ENCODE measurements at places on chromosomes 7 and 10.

DNA sequence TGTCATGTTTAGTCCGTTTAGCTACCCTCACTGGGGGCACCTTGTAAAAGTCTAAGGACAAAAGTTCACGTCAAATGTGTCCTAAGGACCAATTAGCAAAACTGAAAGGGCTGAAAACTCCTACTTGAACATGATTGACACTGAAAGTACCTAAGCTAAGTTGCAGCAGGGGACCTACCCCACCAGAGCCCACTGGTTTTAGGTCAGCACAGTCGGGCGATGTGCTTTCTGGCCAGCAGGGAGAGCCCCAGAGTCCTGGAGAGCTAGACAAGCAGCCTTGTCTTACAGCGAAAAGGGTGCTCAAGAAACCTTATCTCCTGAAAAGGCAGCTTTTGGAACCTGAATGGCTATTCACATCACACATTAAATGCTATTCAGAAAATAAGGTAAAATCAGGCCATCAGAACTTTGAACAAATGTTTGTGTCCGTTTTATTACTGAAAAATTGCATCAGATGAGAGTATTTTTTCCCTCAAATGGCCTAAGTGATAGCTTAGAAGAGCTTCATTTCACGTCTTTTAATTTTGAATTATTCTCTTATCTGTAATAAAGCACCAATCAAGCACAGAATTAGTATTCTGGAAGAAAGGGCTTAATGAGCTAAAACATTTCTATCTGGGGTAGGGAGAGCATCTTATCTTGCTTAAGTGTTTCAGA is 52.2 kb upstream of the MKI67 start:
- DNase-seq = peak; percentile 10

GRCh38 chr10:101145750-101146391 is 14.8 kb downstream of the TLX1 start:
- DNase-seq = no peak

DNA sequence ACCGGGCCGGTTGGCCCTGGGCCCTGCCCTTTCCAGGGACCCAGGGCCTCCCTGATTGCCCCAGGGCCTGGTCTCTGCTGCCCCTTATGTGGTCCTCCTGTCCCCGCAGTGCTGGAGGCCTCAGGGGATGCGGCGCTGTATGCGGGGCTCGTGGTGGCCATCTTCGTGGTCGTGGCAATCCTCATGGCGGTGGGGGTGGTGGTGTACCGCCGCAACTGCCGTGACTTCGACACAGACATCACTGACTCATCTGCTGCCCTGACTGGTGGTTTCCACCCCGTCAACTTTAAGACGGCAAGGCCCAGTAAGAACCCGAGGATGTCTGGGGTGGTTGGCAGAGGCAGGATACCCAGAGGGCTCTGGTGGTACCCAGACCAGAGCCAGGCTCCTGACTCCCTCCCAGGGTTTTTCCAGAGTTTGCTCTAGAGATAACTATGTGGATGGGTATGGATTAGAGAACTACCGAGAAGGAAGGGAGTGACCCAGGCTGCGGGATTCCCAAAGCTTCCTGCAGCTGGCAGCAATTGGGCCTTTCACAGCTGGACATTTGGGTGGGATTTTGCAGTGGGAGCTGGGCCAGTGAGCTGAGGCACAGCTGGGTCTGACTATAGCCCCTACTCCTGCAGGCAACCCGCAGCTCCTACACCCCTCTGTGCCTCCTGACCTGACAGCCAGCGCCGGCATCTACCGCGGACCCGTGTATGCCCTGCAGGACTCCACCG is 28.1 kb upstream of the SLC29A3 start:
- DNase-seq = no peak

- DNase-seq = no peak
These were observed 4.6 kb downstream of the HABP2 start for GRCh38 chr10:113557424-113557862.

GRCh38 chr7:149414171-149414570 is 46.7 kb downstream of the ZNF777 start:
- no peak for DNase-seq

DNA sequence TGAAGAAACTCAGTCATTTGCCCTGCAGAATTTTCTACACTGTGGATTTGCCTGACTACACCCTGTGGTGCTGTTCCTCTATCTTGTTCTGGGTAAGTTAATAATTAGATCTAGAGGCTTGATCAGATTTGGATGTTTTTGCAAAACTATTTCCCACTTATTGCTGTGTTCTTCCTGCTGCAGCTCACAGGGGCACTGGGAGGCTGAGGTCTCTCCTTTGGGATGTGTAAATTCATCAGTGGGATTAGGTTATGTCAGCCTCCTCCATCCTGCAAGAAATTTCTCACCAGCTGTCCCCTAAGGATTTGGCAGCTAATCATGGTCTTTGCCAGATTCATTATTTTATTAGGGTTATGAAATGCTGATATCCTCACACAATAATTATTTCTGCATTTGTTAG is 148.1 kb upstream of the ZNF32 start:
- DNase-seq = no peak

DNA sequence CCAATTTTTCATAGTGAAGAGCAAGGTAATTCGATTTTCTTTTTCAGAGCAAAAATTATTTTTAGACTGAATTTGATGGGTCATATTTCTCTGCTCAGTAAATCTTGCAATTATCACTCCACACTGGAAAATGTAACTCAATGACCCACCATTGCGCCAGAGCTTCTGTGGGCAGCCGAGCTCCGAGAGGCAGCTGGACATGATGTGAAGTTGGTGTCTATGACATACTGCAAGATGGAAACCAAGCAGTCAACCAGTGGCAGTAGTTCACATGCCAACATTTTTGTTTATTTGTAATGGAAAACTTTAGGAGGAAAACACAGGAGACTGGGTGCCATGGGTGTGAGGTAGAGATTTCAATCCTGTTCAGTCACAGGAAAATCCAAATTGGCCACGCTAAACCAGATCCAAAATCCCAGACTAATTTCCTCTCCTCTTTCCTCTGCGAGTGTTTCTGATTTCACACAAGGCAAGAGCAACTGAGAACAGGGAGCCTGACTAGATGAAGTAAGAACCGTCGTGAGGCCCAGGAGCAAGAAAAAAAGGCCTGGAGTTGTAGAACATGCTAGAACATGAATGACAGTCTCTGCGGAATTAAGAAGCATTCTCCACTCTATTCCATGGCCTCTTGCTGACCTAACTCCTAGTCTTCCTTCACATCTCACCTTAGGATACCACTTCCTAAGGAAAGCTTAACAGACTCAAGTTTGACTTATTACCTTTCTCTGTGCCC is 39.3 kb downstream of the CALD1 start:
- DNase-seq = no peak

DNA sequence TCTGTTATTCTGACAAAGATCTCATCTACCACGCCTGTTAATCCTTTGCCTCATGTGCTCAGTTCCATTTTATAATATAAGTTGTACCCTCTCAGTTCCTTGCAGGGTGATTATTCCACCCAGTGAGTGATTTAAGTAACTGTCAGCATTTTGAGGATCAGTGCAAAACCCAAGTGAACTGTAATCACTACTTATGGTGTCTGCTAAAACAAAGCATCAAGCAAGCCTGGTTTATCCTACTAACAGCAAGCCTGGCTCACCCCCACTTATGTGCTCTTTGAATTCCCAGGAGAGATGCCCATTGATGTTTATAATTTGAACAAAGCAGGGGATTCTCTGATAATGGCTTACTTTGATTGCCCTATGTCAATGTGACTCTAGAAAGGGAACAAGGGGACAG is 186.8 kb upstream of the LRGUK start:
- no peak for DNase-seq

GRCh38 chr10:110504111-110504735 is 6.5 kb downstream of the DUSP5 start:
- peak; percentile 98 for DNase-seq

- DNase-seq = no peak
These were observed 46.4 kb downstream of the ABCB5 start for GRCh38 chr7:20661884-20662283.

DNA sequence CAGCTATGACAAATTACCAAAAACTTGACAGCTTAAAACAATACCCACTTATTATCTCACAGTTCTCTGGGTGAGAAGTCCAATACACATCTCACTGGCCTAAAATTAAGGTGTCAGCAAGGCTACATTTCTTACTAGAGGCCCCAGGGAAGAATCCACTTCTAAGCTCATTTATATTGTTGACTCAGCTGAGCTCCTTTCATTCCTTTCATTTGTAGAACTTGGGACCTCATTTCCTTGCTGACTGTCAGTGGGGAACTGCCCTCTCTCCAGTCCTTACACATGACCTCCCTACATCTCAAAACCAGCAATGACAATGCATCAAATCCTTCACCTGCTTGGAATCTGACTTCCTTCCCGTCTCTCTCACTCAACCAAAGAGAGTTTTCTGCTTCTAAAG is 240.3 kb downstream of the IPMK start:
- DNase-seq = no peak

- no peak for DNase-seq
These were observed 148.0 kb downstream of the LRRN3 start for GRCh38 chr7:111238886-111239285.

- DNase-seq = no peak
These were observed 544.6 kb upstream of the PHF14 start for GRCh38 chr7:10429031-10429430.

DNA sequence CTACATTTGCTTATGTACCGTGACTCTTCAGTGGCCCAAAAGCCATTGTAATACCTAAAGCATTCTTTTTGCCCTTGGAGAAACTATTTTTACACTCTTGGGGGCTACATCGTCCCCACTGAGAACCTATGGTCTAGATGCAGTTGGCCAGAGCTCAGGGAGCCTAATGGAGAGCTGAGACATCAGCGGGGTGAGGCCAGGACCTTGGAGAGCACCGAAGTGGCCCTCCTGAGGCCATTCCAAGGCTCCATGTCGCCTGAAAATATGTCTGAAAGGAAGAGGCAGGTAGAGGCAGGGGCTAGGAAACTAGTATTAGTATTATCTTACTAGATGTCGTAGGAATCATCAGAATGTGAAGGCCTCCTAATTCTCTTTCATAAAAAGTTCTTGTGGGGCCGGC is 4.9 kb downstream of the PKD2L1 start:
- DNase-seq = no peak

DNA sequence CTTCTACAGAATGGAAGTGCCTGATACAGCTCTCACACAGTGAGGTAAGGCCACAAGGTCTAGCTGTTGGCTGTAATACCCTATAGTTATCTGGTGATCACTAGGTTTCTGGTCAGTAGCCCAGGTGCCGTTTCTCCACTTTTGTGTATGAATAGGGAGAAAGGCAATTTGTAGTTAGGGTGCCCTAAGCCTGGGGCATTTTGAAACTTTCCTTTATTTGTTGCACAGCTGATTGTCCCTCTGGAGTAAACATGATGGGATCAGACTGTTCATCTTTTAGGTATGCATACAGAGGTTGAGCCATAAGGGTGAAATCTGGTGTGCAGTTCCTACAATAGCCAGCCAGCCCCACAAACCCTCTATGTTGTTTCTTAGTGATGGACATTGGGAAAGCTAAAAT is 112.4 kb downstream of the ANKRD26 start:
- DNase-seq = no peak

DNA sequence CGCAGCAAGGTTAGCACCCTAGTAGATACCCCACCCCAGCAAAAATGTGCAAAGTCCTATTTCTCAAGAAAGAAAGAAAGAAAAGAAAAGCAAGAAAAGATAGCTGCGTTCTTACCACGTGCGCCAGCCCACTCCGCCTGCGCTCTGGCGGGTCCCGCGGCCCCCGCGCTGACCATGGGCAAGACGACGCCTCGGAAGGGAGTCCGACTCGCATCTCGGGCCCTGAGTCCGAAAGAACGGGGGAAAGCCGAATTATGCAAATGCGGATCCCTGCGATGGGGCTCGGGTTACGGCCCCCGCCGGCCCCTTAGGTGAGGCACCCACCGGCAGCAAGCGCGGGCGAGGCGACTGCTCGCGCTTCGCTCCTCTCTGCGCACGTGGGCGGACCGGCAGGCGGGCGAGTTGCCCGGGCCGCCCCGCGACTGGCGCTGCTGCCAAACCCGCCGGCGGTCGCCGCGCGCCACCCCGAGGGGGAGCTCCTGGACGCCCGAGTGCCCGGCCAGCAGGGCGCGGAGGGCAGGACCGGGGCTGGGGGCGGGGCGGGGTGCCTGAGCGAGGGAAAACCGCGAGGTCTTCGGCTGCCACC is 2.4 kb upstream of the EGR2 start:
- DNase-seq = peak; percentile 63

DNA sequence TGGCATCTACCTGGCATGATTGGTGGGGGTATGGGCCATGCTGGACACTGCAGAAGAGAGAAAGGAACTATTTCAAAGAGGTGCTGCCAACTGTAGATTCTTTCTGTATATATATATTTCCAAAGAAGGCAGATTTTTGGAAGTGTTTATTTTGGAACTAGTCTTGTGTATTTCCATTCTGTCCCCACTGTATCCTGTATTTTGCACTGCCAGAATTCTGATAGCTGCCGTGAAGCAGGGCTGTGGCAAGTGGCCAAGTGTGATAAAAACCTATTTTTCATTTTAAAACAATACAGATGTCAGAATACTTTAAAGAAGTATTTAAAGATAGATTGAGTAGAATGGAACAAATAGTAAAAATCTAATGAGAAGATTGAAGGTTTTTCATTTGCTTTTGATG is 17.1 kb downstream of the MCU start:
- no peak for DNase-seq

DNA sequence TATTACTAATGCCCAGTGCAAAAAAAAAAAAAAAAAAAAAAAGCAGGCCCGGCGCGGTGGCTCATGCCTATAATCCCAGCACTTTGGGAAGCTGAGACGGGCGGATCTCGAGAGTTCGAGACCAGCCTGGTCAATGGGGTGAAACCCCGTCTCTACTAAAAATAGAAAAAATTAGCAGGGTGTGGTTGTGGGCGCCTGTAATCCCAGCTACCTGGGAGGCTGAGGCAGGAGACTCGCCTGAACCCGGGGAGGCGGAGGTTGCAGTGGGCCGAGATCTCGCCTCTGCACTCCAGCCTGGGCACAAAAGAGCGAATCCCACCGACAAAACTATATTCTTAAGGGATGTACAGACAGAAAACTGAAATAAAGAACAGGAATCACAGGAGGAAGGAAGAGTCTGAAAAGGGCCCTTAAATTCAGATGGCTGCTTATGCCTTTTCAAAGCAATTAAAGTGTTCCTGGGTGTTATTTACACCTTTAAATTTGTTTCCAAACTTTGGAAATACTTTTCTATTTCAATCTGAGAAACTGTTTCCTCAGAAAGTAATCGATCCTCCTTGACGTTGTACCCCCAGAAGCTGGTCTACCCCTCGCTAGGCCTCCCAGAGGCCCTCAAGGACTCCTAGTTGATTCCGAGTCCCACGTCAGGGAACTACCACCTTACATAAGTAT is 2.0 kb upstream of the KMT2E start:
- DNase-seq = peak; percentile 21

- no peak for DNase-seq
These were observed 17.2 kb upstream of the STRIP2 start for GRCh38 chr7:129417073-129417472.

- DNase-seq = no peak
These were observed 19.8 kb upstream of the USP6NL start for GRCh38 chr10:11631291-11631690.

- peak; percentile 12 for DNase-seq
These were observed 36.9 kb downstream of the C1GALT1 start for GRCh38 chr7:7219216-7219615.
